G401 (cell line): ENCODE measurements at places on chromosomes 2 and 18. TPM values are rescaled to one million over a fixed set of nuclear protein-coding genes. Genes with fewer than 3 reads are reported as not detected.

- DNase-seq = no peak
These were observed 78.4 kb downstream of the CLHC1 start for GRCh38 chr2:55153584-55154299.

- DNase-seq = peak; percentile 94
These were observed 243.6 kb downstream of the OSR1 start for GRCh38 chr2:19114754-19115231.

DNA sequence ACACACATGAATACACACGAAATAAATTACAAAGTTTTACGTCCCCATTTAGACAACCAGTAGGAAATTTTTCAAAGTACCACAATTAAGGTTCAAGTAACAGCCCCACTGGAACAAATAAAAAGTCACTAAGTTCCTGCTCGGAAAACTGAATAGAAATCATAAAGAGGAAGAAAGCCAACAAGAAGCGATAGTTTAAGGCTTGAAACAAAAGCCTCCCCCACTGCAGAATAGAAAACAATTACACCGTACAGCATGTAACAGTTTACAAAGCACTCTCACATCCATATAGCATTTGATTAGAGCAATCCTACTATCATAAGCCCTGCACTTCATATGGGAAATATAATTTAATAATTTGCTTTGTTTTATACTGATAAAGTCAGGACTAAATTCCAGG, 15.5 kb downstream of the KLF7 start:
- DNase-seq = no peak

- DNase-seq = no peak
These were observed 125.5 kb downstream of the DYSF start for GRCh38 chr2:71578767-71579342.

DNA sequence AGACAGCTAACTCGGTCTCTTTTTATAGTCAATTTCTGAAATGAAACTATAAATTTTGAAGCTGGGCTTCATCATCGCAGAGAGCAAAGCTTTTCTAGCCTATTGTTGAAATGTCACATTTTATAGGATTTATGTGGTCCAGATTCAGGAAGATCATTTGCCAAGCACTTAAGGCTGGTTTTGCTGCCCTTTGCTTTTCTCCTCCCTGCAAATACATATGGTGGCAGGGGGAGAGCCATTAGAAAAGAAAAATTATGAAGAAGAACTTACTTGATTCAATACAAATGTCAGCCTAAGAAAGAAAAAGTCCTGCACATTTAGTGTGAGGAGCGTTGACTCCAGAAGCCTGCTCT, 206.9 kb upstream of the NRP2 start:
- no peak for DNase-seq

- DNase-seq = no peak
These were observed 42.4 kb downstream of the CYP27C1 start for GRCh38 chr2:127177617-127178263.

Gene SFT2D3
- total RNA-seq = 11.7 and 13.0 TPM in 2 replicates

- DNase-seq = no peak
These were observed 303.8 kb upstream of the UBE2E3 start for GRCh38 chr2:180676520-180677025.

DNA sequence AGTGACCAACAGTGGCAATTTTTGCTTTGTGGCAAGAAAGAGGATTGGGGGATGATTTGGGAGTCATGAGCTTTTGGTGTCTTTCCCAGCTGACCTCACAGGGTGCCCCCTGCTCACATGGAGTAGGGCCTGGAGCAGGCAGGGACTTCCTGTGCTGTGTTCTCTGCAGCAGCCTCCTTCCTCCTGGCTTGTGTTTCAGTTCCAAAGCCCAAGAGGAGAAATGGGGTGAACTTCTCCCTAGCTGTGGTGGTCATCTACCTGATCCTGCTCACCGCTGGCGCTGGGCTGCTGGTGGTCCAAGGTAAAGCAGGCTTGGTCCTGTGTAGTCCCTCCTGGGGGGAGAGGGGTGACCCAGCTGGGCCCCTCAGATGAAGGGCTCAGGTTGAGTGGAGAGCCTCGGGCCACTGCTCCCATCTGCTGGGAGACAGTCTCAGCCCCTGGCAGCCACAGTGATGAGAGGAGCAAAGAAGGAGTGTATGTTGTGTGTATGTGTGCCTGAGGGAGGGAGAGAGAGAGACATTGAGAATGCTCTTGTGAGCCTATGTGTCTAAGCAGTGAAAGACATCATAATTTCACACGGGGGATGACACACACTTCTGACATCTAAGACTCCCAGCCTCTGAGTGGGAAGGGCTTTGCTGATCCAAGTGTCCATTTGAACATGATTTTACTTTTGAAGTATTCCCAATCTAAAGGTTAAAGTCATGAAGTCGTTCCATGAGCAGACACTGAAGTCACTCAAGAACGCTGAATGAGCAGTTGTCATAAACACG, 27.2 kb downstream of the MARCO start:
- DNase-seq = no peak

DNA sequence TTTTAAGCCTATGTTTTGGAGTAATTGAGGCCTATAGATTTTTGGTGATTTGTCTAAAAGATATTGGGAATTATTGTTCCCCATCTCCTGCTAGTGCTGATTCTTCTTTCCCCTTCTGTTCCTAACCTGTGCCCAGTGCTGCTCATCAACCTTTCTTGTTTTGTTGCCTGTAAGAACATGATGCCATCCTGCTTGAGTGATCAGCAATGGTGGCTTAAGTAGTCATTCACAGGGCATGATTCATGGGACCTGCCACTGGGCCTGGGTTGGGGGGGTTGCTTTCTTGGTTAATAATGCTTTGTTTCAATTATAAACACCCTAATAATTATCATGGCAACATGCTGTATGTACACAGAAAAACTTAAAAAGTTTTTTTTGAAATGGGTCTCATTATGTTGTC, 562.9 kb upstream of the SETBP1 start:
- DNase-seq = no peak

DNA sequence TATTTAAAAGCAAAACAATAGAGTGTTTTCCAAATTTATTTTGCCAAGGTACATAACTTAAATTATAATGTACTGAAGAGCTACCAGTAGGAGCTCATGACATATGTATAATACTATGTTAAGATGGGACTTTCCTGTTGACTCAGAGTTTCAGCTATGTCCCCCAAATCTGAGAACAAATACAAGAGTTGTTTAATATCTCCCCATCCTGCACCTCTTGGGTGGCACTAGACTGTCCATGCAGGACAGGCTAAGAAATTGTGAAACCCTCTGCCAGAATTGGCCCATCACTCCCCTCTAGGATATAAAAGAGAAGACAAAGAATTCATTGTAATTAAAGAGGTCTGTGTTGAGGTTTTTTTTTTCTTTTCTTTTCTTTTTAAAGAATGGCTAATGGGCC, 21.7 kb upstream of the CTAGE1 start:
- no peak for DNase-seq

- no peak for DNase-seq
These were observed 40.3 kb downstream of the OLA1 start for GRCh38 chr2:174208026-174208425.

DNA sequence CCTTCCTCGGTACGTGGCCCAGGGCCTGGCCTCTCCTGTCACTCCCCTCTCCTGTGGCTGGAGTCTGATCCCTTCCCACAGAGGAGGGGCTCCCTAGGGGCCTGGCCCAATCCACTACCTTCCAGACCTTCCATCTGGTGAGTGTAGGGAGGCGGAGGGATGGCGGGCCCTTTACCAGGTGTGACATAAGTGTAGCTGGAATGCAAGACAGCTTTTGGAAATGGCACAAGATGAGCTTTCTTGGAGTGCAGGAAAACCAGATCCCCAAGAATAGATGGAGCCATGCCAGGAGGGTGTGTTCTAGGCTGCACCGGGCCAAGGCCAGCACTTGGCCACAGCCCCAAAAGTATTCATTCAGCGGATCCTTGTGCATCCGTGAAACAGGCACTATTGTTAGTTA, 30.1 kb downstream of the IGFBP5 start:
- DNase-seq = no peak

GRCh38 chr2:4775668-4776067, 916.5 kb upstream of the SOX11 start:
- no peak for DNase-seq

- DNase-seq = peak; percentile 57
These were observed 105.0 kb downstream of the NEDD4L start for GRCh38 chr18:58148954-58149471.

DNA sequence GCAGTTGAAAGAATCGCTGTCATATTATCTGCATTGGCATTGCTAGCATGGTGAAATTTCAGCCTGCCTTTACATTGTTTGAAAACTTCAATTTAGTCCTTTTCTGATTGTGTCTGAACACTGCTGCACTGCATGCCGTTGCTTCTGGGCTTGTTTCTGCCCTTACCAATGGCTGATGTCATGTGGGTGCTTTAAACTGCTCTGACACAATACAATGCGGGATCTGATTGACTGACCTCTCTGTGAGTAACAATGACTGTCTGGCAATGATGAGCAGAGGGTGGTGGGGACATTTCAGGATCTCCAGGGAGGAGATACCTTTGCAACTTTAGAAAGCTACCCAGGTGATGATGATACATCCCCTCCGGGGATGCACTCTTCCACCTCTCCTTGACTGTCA, 119.5 kb upstream of the ZBTB14 start:
- DNase-seq = no peak

DNA sequence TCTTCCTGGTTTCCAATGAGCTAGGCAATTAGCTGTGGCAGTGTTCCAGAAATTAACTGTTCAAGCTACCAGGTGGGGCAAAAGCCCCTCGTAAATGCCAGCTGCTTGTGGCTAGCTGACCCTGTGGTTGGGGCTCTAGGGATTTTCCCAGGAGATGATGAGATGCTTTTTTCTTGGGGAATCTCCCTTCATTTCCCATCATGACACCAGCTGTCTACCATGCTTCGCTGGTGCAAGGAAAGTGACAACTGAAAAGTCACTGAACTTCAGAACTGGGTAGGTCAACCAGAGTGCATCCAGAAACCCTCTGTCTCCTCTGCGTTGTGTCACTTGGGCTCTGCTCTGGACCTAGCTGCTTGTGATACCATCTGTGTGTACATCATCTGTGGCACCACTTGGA, 386.5 kb upstream of the DCC start:
- no peak for DNase-seq

Gene UGT1A5
- total RNA-seq = not detected in 2 replicates

- DNase-seq = no peak
These were observed 52.3 kb downstream of the EHD3 start for GRCh38 chr2:31286230-31286629.

Gene HRH4
- not detected in 2 replicates for total RNA-seq

Gene KCNK3
- total RNA-seq = not detected in 2 replicates

GRCh38 chr2:236735825-236736238, 166.2 kb downstream of the ACKR3 start:
- DNase-seq = no peak

DNA sequence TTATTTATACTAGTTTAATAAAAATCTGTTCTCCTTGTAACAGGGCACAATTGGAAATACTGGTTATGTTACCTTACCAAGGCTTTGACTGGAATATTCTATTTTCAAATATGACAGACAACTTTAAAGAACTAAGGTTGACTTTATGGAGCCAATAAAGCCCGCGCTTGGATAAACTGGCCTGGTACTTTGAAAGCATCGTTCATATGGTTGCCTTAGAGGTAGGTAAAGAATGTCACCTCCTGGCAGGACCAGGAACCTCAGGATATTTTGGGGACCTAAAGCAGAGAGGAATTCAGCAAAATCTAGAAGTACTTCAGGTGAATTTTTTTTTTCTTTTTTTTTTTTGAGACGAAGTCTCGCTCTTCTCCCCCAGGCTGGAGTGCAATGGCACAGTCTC, 71.2 kb upstream of the CREB1 start:
- DNase-seq = no peak

DNA sequence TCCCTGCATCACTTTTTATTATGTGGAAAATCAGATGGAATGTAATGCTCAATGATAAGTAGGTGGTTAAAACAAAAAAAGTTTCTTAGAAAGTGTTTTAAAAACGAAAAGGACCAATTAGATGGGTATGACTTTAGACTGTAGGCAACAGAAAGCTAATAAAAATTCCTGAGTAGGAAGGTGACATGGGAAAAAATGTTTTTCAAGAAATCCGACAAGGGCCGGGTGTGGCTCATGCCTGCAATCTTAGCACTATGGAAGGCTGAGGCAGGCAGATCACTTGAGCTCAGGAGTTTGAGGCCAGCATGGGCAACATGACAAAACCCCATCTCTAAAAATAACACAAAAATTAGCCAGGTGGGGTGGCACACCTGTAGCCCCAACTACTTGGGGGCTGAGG, 126.1 kb downstream of the THADA start:
- DNase-seq = no peak

- DNase-seq = no peak
These were observed 61.5 kb downstream of the AGAP1 start for GRCh38 chr2:235555371-235555770.

GRCh38 chr2:1521878-1522830, 108.9 kb downstream of the TPO start:
- DNase-seq = no peak

Gene ANTXR1
- total RNA-seq = 7.1 and 8.1 TPM in 2 replicates

Gene UGT1A4
- total RNA-seq = not detected in 2 replicates

DNA sequence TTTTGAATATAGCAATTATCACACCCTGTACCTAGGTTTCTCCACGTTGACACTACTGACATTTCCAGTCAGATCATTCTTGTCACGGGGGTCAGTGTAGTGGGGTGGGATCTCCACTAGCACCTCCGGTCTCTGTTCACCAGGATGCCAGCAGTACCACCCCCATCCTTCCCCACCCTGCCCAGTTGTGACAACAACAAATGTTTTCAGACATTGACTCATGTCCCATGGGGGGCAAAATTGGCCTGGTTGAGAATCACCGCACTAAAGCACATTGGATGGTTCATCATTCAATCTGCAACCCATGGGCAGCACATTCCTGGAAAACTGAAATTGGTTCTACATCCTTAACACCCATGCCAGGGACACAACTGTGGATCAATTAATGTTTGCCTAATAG, 32.3 kb downstream of the FEZ2 start:
- no peak for DNase-seq

GRCh38 chr2:31312898-31313297, 78.9 kb downstream of the EHD3 start:
- DNase-seq = no peak

DNA sequence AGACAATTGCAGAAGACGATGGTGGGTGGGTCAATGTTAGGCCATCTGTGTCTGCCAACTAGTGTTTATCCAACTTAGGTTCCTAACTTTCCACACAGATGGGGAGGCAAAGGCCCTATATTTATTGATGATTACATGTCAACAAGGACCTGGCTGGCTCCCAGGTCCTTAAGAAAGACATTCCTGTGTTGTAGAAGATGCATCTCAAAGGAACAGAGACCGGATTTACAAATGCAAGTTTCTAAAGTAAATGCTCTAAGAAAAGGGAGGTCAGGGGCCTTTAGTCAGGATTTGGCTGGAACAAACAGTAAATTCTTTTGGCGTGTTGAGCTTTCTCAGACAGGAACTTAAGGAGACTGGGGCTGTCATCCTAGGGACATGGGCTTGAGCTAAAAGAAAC, 175.0 kb downstream of the SH3BP4 start:
- no peak for DNase-seq

Gene POTEJ
- not detected in 2 replicates for total RNA-seq

DNA sequence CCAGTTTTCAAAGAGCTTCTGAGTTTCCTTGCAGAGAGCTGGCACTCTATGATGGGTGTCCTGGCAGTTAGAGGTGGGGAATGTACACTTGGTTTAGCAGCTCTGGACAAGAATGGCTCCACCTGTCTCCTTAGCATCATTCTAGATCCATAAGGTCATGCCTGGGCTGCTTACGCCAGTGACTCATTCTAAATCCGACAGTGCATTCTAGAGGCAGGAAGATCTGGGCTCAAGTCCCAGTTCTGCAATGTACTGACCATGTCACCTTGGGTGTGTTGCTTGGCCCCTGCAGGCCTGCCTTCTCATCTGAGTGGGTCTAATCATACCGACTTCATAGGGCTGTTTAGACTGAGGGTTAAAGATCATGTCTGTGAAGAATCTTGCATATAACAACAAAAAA, 46.5 kb downstream of the PTGR3 start:
- no peak for DNase-seq
